ENCODE measurements at places on chromosomes 6 and 20.

DNA sequence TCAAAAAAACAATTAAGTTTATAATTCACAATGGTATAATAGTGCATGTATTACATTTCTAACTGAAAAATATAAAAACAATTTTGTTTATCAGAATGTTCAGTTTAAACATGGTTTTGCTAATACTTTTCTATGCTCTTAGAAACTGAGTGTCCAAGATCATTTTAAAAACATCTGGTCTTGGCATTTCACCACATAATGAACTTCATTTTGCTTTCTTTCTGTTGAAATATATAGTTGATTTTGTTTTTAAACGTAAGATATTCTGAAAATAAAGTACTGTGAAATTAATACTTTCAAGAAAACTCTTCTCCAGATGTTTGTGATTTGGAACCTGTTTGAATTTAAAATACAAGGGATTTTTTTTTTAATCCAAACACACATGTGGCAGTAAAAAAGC, 264.4 kb downstream of the COL12A1 start:
- DNase-seq = peak; percentile 44

GRCh38 chr6:84769306-84769705, 4.9 kb upstream of the TBX18 start:
- no peak for DNase-seq

- no peak for DNase-seq
Measured at GRCh38 chr6:69220375-69220774, 576.4 kb downstream of the LMBRD1 start.

GRCh38 chr6:78561015-78561414, 306.3 kb upstream of the IRAK1BP1 start:
- no peak for DNase-seq

GRCh38 chr20:12410783-12411182, 493.1 kb downstream of the BTBD3 start:
- no peak for DNase-seq

GRCh38 chr6:151313066-151313491, 73.3 kb downstream of the AKAP12 start:
- no peak for DNase-seq

- DNase-seq = no peak
Measured at GRCh38 chr20:19070681-19071445, 141.6 kb upstream of the SLC24A3 start.

- DNase-seq = no peak
Measured at GRCh38 chr6:5967594-5967993, 39.1 kb downstream of the NRN1 start.

DNA sequence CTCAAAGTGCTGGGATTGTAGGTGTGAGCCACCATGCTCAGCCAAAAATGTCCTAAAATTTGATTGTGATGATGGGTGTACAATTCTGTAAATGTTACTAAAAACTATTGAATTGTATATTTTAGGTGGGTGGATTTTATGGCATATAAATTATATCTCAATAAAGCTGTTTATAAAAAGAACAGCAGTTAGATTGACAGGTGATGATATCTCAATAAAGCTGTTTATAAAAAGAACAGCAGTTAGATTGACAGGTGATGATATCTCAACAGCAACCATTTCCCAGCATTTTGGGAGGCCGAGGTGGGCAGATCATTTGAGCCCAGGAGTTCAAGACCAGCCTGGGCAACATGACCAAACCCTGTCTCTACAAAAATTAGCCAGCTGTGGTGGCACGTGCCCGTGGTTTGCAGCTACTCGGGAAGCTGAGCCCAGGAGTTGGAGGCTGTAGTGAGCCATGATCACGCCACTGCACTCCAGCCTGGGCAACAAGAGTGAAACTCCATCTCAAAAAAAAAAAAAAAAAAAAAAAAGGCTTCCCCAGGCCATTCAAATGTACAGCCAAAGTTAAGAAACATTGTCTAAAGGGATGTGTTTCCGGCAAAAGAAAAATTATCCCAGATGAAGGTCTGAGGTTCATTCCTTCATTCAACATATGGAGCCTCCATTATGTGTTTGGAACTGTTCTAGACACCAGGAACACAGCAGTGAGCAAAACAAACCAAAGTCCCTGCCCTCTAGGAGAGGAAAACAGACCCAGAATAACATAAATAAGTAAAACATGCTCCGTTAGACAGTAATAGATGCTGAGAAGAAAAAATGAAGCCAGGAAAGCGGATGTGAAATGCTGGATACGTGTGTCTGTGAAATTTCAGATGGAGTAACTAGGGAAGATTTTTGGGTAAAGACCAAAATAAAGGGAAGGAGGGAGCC, 1.6 kb upstream of the RBCK1 start:
- DNase-seq = no peak

DNA sequence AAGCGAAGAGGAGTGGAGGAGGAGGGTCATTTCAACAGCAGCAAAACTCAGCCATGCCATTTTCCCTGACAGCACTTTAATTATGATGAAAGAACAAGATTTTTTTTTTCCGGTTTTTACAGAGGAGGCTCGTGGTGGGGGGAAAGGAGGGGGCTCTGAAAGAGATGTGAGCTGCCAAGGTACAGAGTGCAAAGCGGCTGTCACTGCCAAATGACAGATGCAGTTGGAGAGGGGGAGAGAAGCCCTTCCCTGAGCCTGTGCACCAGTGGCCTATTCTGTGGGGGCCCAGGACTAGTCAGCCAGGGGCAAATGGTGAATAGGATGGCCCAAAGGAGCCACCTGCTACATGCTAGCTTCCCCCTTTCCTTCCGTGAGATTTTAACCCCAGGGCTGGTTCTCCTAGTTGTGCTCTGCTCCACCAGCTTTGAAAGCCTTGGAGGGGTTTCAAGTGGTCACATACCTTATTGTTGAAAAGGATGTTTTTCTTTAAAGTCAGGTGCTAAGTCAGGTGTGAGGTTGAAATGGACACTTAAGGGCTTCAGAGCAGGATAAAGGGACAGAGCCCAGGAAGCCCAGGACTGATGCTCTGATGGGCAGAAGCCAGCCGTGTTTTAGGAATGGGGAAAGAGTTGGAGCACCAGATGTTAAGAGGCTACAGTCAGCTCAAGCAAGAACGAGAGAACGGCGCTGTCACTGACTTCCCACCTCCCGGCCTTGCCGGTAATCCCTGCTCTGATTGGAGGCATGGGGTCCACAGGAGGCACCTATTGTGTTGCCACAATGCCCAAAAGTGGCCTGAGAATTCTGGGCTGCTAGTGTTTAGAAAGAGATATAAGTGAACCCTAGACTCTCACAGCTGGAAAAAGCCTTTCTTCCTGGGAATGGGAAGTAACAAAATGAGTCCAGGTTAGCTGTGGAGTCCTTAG, 24.8 kb downstream of the GNAS start:
- DNase-seq = no peak

- DNase-seq = no peak
Measured at GRCh38 chr6:51830666-51831065, 256.7 kb downstream of the PKHD1 start.

DNA sequence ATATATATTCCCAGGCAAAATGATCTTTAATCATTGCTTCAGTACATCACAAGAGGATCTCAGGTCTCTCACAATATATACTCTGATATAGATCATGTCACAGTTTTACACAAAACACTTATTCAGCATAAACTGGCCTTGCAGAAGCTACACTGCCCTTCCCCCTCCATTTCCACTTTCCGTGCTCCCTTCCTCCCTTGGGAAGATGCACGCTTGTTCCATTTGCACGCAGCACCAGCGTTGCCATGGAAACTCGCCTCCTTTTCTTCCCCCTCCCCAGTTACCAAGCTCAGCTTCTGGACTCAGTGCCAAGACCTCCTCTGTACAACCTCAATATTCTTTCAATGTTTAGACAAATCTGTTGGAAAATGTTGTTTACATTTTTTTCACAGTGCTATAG, 154.6 kb downstream of the RFPL4B start:
- DNase-seq = peak; percentile 96

DNA sequence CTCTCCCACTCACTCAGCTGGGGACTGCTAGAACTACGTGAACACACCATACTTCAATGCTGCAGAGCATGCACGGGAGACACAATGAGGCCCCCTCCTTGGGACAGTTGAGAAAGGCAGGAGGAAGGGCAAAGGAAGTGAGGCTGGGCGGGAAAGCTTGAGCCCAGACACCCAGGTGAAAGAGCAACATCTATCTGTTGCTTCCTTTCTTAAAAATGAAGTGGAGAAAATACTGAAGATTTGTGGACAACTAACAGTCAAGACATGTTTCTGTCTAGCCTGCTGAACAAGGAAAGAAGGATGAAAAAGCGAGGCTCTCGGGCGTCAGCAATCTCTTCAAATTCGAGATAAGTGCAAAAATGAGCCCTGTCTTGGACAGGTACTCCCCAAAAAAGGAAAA, 3.0 kb upstream of the NNAT start:
- DNase-seq = no peak

GRCh38 chr20:44738813-44739477, 6.7 kb upstream of the KCNK15 start:
- DNase-seq = peak; percentile 85

- no peak for DNase-seq
Measured at GRCh38 chr6:6843057-6843627, 254.6 kb downstream of the LY86 start.

DNA sequence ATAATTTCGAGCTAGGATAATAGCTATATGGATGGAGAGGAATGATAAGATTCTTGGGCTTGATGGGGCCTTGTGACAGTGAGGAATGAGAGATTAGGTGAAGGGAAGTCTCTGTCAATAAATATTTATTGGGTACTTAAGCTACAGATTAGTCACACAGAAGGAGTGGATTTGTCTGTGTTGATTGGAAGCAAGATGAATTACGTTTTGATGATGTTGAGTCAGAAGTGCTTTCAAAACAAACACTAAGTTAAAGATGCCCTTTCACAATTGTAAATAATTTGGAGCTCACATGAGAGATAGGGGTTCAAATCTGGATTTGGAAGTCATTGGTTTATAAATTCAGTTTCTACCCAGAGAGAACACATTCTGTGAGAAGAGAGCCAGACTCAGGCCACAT, 834.2 kb downstream of the KIF16B start:
- no peak for DNase-seq

DNA sequence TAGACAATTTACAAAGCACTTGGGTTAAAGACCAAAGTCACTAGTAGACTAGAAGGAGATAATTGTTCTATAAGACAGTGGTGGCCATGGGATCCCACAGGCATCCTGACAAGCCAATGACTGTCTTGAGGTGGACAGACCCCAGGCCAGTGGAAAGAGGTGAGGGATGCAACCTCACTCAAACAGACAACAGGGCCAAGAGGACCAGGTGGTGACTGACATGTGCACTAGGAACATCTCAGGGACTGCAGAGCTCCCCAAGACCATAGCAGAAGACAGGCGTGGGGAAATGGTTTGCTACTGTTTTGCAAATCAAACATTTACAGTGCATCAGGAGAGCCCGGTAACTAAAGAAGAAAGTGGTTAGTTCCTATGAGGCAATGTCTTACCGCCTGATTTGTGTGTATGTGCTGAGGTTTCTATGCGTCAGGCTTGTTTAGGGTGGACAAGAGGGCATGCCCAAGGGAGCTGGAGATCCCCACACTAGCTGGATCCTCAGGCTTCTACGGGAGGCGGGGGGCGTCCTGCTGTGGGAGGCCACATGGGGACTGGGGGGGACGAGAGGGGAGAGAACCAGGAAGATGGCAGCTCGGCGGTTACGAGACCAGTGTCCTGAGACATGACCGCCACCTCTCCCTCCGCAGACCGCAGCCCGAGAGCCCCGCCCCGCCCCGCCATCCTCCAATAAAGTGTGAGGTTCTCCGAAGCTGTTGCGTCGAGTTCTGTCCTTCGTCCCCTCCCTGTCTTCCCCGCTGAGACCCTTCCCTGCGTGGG, 623 bp upstream of the MRPS26 start:
- DNase-seq = no peak

DNA sequence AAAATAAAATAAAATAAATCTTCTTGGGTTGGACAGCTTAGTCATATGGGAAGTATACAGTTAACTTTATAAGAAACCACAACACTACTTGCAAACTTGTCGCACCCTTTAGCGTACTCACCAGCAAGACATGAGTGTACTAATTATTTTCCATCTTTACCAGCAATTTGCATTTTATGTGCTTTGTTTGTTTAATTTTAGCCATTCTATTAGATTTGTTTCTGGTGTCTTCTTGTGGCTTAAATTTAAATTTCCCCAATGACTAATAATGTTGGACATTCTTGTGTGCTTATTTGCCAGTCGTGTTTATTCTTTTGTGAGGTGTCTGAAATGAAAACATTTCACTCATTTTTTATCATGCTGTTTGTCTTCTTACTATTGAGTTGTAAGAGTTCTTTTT, 1172.2 kb upstream of the CITED2 start:
- DNase-seq = no peak

- DNase-seq = no peak
Measured at GRCh38 chr20:4234128-4234527, 218.8 kb upstream of the RNF24 start.

- no peak for DNase-seq
Measured at GRCh38 chr6:109411034-109411433, 28.8 kb upstream of the CD164 start.

GRCh38 chr6:53992522-53992921, 118.7 kb upstream of the MLIP start:
- DNase-seq = no peak

DNA sequence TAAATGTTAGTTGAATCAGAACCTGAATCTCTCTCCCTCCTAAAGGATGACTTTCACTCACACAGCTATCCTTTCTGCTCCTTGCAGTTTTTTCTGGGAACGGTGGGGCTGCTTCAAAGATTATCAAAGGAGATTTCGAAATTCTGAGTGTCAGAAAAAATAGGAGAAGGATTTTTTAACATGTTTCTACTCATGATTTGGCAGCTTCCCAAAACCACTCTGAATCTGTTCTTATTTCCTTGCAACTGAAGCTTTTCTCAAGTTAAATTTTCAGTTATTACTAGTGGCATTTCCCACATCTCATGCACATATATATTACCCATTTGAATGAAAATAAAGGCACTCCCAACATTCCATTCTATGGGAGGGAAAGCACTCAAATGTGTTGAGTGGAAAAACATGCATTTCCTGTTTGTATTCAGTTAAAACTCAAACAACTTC, 123.6 kb downstream of the LCA5 start:
- DNase-seq = peak; percentile 51

GRCh38 chr6:32761072-32761471, 2.3 kb downstream of the HLA-DQB2 start:
- no peak for DNase-seq

- DNase-seq = no peak
Measured at GRCh38 chr6:155378724-155379123, 64.4 kb upstream of the TFB1M start.

GRCh38 chr20:64142590-64142989, 21.7 kb upstream of the MYT1 start:
- no peak for DNase-seq

GRCh38 chr6:1594445-1595200, 15.1 kb upstream of the FOXC1 start:
- no peak for DNase-seq

DNA sequence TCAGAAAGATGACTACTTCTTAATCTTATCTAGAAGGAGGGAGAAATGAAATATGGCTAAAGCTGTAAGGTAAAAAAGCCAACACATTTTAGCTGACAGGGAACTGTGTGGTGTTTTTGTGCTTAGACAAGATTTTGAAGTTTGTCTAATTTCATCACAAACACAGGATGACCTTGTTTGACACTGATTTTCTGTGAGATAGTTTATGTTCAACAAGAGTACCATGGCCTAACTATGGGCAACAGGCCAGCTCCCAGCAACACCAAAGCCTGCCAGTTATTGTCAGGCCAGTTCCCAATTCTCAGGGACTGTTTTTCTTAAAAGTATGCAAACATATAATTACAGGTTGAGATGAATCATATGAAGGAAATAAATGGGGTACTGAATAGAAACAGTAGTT, 5.5 kb upstream of the ABCF1 start:
- DNase-seq = no peak

- peak; percentile 66 for DNase-seq
Measured at GRCh38 chr6:117165911-117166499, 99.4 kb upstream of the VGLL2 start.

GRCh38 chr20:41118632-41119031, 18.7 kb upstream of the PLCG1 start:
- DNase-seq = peak; percentile 43

All from tongue (tissue), 3 donors.